ENCODE measurements at places on chromosomes 16 and 17.

DNA sequence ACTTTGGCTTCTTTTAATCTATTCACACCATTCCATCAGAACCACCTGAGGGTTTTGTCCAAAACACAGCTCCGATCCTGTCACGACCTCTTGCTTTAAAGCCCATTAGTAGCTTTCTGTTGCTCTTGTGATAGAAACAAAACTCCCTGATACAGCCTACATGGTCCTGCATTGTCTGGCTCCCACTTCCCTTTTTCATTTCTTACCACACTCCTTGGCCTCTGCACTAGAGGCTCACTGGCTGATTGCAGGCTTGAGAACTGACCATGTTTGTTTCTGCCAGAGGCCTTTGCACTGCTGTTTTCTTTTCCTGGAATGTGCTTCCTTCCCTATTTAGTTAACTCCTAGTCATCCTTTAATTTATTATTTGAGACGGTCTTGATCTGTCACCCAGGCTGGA is 23.7 kb downstream of the IST1 start:
- no peak for DNase-seq

DNA sequence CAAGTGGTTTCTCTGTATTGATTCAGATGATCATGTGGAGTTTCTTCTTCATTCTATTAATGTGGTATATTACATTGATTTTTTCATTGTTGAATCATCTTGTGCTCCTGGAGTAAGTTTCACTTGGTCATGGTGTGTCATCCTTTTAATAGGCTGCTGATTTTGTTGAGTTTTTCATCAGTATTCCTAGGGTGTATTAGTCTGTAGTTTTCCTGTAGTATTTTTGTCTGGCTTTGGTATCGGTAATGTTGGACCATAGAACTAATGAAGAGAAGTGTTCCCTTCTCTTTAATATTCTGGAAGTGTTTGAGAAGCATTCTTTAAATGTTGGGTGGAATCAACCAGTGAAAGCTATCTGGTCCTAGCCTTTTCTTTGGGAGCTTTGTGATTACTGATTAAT is 99.0 kb downstream of the OMG start:
- no peak for DNase-seq

- no peak for DNase-seq
Measured at GRCh38 chr16:81595629-81596292, 151.2 kb downstream of the CMIP start.

DNA sequence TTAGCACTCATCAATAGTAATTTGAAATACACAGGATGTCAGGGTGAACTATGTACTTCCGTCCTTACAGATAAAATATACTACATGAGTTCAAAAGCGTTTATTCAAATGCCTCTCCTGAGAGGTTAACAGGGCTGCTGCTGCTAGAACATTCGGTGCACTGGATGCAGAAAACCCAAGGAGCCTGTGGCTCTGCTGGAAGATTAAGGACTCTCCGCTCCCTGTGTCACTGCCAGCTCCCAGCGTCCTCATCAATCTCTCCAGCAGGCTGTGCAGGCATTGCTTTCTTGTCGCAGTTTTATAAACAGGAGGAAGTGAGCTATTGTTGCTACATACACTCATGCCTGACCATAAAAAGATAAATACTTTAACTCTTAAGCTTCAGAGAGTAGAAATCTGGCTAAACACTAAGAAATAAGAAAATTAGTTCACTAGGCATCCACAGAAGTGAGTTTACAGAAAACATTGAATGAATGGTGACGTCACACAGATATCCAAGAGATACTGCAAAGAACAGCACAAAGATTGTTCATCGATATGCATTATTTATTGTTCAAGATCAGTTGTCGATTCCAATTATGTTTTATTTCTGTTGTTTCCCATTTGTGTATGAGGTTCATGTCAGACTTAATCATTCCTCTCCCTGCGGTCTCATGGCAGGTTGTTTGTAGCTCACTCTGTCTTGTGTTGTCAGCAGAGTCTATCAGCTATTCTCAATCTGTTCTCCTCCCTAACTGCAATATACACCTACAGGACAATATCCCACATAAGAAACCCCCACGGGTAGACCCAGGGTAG is 127.9 kb upstream of the MON1B start:
- DNase-seq = peak; percentile 67

DNA sequence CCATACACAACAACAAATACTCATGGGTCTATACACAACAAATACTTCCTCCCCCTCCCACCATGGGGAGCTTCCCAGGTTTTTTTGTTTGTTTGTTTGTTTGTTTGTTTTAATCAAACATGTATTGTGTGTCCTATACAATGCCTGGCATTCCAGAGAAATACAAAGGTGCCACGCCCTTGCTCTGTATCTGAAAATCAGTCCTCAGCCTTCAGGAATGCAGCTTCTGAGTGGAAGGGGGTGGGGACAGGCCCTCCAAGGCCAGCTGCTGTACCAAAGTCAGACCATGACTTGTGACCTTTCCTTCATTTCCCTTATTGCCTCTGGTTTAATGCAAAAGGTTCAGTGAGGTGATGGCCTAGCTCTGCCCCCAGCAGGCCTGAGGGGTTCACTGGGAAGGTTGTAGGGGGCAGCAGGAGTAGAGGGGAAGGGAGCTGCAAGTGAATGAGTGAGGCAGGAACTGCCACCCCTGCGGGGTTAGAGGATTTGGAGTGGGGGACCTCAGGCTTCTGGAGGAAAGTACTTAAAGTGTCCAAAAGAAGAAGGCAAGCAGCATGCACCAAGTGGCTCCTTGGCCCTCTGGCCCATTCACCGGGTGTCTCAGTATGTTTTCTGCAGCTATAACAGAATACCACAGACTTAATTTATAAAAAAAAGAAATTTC is 105.2 kb downstream of the CLEC16A start:
- no peak for DNase-seq
